ENCODE measurements at places on chromosomes 3 and 15.
A peak's percentile ranks its signal among the peaks of the same experiment; 100 is the strongest.

GRCh38 chr15:32851572-32851971 is 133.8 kb downstream of the GREM1 start:
- DNase-seq = peak; percentile 94

- DNase-seq = no peak
These were observed 396.8 kb upstream of the TBL1XR1 start for GRCh38 chr3:177594096-177594495.

- no peak for DNase-seq
These were observed 33.3 kb downstream of the FBXO40 start for GRCh38 chr3:121626495-121626894.

DNA sequence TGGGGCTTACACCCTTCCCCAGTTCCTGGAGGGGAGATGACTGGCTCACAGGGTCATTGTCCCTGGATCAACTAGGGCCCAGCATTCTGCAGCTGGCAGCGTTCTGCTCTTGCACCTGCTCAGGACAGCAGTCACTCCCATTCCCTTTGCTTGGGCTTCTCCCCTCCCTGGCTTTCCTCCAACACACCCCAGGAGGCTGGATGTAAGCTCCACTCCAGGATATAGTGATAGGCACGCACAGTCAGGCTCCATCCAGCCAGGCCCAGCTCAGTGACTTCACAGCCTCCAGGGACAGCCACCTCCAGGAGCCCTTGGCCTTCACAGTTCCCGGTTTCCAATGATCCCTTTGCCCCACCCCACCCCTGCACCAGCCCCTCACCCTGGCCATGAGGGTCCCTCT is 1.9 kb downstream of the SPTBN5 start:
- no peak for DNase-seq

DNA sequence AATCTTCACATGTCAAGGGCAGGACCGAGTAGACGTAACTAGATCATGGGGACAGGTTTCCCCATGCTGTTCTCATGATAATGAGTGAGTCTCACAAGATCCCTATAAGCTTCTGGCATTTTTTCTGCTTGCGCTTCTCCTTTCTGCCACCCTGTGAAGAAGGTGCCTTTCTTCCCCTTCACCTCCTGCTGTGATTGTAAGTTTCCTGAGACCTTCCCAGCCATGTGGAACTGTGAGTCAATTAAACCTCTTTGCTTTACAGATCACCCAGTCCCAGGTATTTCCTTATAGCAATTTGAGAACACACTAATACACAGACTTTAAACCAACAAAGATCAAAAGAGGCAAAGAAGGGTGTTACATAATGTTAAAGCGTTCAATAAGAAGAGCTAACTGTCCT is 156.6 kb upstream of the UBE2E2 start:
- DNase-seq = no peak

GRCh38 chr15:60901647-60902046 is 327.5 kb downstream of the RORA start:
- no peak for DNase-seq

DNA sequence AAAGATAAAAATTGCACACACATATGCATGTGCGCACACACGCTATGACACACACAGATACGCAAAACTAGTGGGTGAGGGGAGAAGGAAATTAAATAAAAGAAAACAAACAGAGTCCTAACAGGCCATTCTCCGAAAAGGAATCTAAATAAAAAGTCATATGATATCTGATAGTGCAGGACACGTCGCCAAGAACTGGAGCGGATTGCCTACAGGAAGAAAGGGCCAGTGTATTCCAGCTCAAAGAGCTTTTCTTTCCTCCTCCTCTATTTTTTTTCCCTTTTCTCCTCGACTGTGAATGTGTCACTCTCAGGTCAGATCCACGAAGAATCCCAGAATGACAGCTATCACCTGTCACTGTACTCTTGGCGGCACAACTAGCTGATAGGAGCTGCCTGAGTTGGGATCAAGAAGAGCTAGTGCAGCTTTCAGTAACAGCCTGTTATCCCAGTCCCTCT is 157.8 kb downstream of the TIGIT start:
- DNase-seq = no peak

Measured in AG09309 (cell line).